ENCODE measurements at places on chromosomes 4 and X.

DNA sequence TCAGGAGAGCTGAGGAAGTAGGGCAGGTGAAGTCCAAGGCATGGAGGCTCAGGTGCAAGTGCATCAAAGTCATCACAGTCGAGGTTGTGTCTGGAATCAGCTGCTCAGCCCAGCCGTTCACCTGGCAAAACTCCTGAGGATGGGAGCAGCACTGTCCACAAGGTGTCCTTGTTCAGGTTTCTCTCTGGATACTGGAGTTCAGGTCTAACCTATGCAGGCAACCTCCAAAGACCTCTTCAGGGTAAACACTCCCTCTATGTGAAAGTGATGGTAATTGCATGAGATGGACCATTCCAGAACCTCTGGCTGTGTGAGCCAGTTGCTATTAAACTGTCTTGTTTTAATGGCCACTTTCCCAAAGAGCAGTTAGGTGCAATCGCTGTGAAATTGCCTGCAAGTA is 120.2 kb upstream of the PSAPL1 start:
- DNase-seq: no peak

DNA sequence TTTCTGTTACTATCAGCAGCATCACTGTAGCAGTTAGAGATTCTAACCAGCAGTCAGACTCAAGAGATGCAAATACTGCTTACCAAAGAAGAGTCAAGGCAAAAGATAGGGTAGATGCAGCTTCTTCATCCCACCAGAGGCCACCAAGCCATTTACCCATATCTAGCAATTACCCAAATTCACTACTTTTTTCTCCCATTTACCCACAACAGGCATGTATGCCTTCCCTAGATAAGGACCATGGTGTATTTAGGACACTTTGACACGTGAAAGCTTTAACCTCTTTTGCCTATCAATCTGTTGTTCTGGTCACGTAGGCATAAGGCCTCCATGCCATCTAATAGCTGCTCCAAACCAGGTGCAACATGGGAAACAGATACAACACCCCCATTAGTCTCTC is 5.6 kb downstream of the LARP7 start:
- DNase-seq: no peak

DNA sequence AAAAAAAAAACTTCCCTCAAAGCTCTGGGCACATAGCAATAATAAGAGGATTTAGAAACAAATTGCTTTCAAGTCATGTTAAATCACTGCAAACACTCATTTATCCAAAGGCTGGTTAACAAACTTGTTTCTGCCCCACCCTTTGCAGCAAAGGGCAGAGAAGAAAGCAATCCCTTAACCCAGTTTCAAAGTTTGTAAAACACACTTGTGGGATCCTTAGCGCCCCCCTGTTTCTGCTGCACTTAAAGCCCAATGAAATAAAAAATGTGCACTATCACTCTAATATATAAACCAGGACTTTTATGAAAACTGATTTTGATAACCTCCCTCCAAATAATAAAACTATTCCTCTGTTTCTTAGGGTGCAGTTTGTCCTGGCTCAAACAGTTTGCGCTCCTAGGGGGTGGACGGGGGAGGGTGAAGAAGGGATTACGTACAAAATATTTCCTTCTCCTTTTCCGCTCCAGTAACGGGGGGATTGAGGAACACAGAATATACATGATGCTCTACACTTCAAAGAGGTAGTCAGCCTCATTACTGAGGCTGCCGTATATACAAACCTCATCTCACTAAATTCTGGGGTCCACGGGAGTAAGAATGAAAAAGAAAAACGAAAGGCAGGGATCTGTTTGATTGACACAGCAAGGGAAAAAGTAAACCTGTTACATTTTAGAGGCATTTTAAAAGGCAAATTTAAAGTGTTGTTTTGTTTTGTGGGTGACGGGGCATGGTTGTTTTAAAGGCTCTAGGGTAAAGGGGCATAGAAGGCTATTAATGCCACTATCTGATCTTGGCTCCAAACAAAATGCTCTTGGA is 3.1 kb upstream of the PCDH10 start:
- DNase-seq: no peak

DNA sequence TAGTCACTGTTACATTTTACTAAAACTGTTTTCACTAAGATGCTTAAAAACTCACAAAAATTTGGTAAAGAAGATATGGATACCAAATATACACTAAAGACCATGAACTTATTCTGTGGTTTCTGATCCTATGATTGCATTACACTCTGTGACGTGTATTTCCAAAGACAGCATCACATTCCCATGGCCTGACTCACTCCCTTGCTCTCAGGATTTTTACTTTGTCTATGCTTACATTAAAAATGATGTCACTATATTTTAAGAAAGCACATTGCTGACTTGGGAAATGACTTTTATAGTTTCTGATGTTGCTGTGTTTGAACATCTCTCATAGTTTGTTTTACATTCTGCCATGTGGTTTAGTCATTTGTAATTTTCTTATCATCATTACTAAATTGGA is 327.9 kb upstream of the MAGEB18 start:
- no peak for DNase-seq

DNA sequence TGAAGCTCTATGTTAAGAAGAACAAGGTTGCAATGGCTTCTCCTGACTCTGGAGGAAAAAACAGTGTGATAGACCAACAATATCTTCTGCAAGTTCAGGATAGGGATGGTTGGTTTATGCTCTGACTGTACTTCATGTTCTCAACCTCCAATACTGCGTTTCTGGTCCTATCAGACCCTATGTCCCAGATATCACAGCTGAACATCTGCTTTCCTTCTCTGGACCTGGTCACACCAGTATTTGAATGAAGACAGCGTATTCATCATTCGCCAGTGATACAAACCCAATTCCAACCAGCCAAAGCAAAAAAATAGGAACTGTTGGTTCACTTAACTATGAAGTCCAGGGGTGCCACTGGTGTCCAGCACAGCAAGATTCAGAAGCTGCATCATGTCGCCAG is 124.5 kb upstream of the KLF3 start:
- DNase-seq: no peak

GRCh38 chrX:16268206-16268605 is 100.9 kb downstream of the MAGEB17 start:
- no peak for DNase-seq
